ENCODE measurements at places on chromosomes 12 and 14.

- DNase-seq = no peak
These were observed 35.5 kb upstream of the RFLNA start for GRCh38 chr12:124259154-124260066.

DNA sequence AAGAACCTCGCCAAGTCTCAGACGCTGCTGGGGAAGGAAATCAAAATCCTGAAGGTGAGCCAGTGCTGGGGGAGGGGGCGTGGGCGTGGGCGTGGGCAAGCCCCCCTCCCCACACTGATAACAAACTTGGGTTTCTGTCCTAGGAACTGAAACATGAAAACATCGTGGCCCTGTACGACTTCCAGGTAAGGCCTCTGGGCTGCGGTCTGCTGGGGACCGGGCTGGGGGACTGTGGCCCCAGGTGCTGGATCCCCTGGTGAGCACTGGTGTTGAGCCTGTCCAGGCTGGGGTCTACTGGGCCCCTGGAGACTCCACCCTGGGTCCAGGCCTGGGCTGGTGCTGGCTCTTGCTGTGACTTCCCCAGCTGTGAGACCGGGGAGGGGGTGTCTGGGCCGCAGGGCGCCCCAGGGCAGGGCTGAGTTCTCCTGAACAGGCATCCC, 1.2 kb downstream of the ULK1 start:
- no peak for DNase-seq

DNA sequence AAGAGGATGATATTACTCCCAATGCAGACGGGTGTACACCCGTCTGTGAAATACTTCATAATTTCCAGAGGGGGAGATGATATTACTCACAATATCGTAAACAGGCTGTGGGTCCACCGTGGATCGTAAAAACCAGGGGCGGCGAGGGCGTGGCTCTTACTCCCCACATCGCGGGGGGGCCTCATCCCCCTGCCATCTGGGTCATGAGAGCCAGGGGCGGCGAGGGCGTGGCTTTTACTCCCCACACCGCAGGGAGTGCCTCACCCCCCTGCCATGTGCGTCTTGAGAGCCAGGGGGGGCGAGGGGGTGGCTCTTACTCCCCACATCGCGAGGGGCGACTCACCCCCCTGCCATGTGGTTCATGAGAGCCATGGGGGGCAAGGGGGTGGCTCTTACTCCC, 86.2 kb upstream of the GNG2 start:
- no peak for DNase-seq

DNA sequence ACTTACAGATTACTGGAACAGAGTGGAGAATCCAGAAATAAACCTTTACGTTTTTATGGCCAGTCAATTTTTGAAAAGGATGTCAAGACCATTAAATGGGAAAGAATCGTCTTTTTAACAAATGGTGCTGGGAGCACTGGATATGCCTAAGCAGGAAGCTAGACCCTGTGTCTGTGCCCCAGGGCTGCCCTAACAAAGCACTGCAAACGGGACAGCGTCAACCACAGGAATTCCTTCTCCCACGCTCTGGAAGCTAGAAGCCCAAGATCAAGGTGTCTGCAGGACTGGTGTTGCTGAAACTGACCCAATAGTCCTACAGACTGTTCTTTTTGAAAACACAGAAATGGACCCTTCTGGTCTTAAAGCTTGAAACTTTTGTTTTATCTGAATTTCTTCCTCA, 9.3 kb upstream of the TMEM121 start:
- no peak for DNase-seq

DNA sequence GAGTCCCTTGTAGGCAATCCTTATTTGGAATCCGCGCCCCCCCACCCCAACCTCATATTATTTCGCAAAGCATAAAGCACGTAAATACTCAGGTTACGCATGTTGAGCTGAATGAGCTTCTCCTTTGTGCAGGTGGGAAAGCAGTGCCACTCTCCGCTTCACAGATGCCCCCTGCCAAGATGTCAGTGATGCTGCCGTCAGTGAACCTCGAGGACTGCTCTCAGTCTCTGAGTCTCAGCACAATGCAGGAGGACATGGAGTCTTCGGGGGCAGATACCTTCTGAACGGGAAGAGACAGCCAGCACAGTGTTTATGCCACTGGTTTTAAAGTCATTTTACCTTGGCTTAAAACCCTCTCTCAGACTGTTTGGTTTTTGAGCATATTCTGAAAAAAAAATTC, 90.1 kb upstream of the DACT1 start:
- no peak for DNase-seq

GRCh38 chr12:81798294-81798693, 39.1 kb upstream of the PPFIA2 start:
- no peak for DNase-seq

- no peak for DNase-seq
These were observed 90.7 kb downstream of the PPFIA2 start for GRCh38 chr12:81668475-81668874.

All from 8988T (cell line).